Uterine smooth muscle cell (primary cell): ENCODE measurements at places on chromosomes 5 and 9. TPM values are rescaled to one million over a fixed set of nuclear protein-coding genes. Genes with fewer than 3 reads are reported as not detected.

Gene PCDHB4
- total RNA-seq, result under 0.01 and 0.12 TPM in 2 replicates

Gene PCDHB8
- total RNA-seq, result 0.11 and 0.25 TPM in 2 replicates

Gene ENTPD2
- not detected in 2 replicates for total RNA-seq

Gene NUTM2F
- not detected in 2 replicates for total RNA-seq

Gene SPATA9
- total RNA-seq, result 0.22 and 0.25 TPM in 2 replicates

Gene MYOZ3
- total RNA-seq, result 0.22 TPM in 1 of 2 replicates, not detected in the other

Gene OTP
- under 0.01 TPM in 1 of 2 replicates, not detected in the other for total RNA-seq
